ENCODE measurements at places on chromosomes 13 and 19.

DNA sequence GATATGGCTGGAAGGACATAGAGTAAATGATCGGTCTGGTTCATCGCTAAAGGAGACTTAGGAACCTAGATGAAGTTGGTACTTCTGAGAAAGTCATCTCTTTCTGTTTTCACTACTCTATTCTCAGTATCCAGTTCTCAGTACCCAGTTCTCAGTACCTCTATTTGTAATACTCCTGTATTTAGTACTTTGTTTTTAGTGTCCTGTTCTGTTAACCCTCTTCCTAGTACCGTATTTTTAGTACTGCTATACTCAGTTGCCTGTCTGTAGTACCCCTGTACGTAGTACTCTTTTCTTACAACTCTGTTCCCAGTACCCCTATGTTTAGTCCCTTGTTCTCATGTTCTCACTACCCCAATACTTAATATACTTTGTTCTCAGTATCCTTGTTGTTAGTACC lies 1.2 kb downstream of the RFXAP start:
- no peak for DNase-seq

- no peak for DNase-seq
Measured at GRCh38 chr13:113803409-113804016, 44.5 kb downstream of the TMEM255B start.

- DNase-seq: peak; percentile 78
Measured at GRCh38 chr13:110874508-110874960, 40.3 kb downstream of the ANKRD10 start.

GRCh38 chr13:74132776-74133656 lies 1.2 kb downstream of the KLF12 start:
- DNase-seq: peak; percentile 45

DNA sequence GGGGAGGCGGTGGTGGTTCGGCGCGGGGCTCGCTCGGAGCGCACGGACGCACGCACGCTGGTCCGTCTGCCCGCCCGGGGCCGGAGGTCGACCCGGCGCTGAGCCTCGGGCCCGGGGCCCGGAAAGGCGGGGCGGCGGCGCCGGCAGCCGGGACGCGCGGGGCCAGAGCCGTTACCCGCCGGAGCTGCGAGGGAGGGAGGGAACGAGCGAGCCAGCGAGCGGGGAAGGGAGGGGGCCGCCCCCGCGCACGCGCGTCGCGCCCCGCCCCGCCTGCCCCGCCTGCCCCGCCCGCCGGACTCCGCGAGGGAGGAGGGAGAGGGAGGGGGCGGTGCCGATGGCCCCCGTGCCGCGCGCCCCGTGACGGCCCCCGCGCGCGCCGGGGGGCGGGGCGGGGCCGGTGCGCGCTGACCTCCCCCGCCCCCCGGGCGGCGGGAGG lies 15.0 kb downstream of the CIC start:
- DNase-seq: peak; percentile 82

DNA sequence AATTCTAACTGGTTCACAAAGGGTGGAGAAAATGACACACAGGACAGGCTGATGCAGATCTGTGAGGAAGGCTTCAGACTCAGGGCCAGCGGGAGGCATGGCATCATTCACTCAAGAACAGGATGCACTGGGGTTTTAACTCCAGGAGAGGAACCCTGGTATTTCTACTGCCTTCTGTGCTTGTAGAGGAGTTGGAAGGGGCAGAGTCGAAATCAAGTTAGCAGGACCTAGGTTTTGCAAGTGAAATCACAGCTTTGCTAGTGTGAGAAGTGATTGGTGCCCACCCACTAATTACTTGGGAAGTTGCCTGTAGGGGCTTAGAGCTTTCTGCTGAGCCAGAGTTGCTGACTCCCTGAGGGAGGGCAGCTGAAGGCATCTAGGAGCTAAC lies 92.7 kb downstream of the AKAP11 start:
- DNase-seq: no peak

GRCh38 chr13:85142351-85142927 lies 656.8 kb downstream of the SLITRK6 start:
- DNase-seq: no peak

DNA sequence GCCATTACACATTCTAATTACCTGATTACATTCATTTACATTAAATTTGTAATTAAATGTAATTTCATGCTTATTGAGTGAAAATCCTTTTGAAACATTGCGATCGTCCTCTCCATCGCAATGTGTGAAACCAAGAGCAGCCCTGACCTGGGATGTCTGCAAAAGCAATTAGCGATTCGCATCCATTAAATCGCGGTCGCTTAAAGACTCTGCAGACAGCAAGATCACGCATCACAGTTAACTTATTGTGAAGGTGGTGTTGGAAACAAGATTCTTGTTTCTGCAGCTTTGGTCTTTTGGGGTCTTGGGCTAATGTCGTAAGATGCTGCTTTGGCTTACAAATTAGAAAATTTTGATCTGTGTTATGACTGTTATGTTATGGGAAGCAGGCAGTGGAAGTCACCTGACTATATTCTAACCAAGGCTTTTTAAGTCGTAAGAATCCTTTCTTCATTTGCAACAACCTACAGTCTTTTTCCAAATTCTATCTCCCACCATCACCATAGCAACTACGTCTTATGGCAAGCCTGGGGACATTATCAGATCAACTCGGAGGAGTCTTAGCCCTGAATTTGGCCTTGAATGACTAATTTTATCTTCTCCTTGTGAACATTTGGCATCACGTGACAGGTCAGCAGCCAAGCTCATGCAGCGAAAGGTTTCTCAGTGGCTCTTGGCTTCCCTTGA lies 142.8 kb upstream of the SOX1 start:
- no peak for DNase-seq

GRCh38 chr19:3798137-3798536 lies 12.0 kb upstream of the MATK start:
- no peak for DNase-seq

DNA sequence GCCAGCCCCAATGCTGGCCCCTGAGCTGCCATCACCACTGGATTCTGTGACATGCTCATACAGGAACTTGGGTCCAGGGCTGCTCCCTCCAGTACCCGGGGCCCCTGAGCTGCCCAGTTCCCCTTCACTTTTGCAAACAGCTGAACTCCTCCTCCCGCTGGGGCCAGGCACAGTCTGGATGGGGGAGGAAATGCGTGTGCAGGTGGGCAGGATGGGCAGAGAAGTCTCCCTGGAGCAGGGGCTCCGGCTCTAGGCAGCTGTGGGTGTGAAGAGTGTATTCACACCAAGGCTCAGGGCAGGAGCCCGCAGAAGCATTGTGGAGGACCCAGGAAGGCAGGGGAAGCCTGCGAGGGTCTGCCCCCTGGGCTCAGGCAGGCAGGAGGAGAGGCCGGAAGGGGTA lies 12.4 kb downstream of the POP4 start:
- DNase-seq: no peak

- no peak for DNase-seq
Measured at GRCh38 chr13:40522282-40522681, 144.2 kb downstream of the FOXO1 start.

- DNase-seq: no peak
Measured at GRCh38 chr19:42032431-42032830, 37.6 kb downstream of the GRIK5 start.

- DNase-seq: peak; percentile 78
Measured at GRCh38 chr13:27425918-27426630, 1.7 kb downstream of the GTF3A start.

DNA sequence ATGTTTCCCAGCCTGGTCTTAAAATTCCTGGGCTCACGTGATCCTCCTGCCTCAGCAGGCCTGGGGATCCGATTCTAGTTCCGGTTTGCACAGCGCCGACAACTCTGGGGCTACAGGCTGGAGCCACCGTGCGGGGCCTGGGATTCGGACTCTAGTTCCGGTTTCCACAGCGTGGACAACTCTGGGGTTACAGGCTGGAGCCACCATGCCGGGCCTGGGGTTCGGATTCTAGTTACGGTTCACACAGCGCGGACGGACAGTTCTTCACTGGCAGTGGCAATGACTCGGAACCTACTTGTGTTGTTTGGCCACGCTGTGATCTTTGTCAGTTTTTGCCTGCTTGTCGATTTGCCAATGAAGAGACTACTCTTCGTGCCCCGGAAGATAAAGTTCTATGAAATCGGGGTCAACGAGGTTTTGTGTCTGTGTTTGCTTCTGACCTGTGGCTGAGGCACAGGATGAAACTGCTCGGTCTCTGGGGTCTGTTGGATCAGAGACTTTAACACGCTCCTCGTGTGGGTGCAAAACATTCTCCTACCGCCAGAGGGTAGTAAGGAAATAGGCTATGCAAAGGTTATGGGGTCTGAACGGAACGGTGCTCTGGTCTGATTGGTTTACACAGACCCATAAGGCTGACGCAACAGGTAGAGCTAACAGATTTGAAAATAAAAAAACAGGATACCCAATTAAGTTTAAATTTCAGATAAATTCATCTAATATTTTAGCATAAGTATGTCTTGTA lies 12.1 kb upstream of the ZSCAN1 start:
- peak; percentile 43 for DNase-seq

DNA sequence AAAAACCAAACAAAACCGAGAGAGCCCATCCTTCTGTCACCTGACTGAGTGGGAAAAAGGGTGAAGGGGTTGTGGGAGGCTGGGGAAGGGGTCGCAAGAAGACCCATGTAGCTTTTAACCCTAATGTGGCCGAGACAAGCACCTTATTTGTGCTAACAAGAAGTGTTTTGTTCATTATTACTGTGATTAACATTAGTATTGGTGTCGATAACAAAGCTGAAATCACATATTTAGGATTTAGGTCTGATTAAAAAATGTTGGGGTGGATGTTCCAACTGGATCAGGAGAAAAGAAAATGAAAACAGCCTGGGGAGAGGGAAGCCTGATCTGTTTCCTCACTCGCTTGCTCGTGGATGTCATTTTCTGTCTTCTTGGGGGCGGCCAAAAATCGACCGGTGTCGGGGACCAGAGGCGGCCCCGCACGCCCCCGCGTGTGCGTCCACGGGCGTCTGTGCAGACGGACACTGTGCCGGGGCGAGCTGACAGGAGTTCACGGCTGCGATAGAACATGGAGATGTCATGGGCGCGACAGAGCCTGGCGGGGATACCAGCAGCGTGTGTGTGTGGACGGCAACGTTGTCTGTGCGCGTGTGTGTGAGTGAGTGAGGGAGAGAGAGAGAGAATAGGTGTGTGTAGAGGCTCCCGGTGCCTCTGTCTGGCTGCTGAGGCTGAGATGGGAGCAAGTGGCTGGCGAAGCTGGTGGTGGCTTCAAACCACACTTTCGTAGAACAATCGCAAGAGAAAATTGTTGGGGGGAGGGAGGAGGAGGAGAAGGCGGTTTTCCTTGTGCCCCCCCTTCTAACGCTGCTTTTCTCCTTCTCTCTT lies 29.1 kb downstream of the NFIX start:
- no peak for DNase-seq

GRCh38 chr13:85589021-85589420 lies 210.2 kb downstream of the SLITRK6 start:
- no peak for DNase-seq

- DNase-seq: no peak
Measured at GRCh38 chr19:16244091-16244490, 46.4 kb downstream of the AP1M1 start.

DNA sequence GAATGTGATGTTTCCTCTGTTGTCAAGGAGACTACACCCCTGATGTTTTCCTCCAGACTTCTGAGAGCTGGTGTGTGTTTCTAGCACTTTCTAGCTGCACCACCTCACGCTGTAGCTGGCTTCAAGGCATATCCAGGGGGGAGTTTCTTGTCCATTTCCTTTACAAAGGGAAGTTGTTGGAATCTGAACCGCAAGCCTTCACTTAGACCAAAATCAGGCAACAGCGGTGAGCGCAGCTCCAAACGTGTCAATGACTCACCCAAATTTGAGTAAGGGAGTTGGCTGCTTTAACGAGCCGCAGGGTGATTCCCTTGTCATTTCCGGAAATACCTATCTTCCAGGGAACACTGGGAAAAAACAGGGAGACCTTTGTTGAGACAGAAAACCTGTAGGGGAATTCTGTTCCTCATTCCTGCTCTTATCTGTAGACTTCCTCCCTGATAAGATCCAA lies 2.5 kb downstream of the LDLR start:
- DNase-seq: peak; percentile 38

Measured in stimulated activated naive CD8-positive, alpha-beta T cell treated with anti-CD3 and anti-CD28 coated beads, Interleukin-15, Interleukin-2, amounts not matched to agents 100 U/mL and 50 U/mL, for 24 hours (primary cell).